ENCODE measurements at places on chromosomes 2 and 18. TPM values are rescaled to one million over a fixed set of nuclear protein-coding genes. Genes with fewer than 3 reads are reported as not detected.

RIOK3 gene
- total RNA-seq, result 69.3 TPM

TMEM182 gene
- total RNA-seq, result 4.1 TPM

DUSP2 gene
- 11.9 TPM for total RNA-seq

RNMT gene
- total RNA-seq, result 34.0 TPM

DNA sequence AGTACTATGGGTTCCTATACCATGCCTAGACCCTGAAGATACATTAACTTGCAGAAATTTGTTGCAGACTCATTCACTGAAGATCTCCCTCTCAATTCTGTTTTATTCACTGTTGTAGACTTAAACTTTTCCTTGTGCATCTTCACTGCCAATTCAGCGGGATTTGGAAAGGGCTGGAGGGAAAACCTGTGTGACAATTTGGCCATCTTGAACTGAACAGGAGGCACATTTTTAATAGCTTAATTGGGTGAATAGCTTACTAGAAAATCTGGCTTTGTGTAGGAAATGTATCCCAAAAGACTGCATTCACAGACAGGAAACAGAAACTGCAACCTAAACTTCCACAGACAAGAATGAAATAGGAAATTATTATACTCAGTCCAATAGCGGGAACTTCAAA, 512.3 kb downstream of the XIRP2 start:
- no peak for DNase-seq
- H3K36me3 ChIP-seq, result no peaks in the 10 kb centered on the region
- H3K27ac ChIP-seq, result no peak overlapping the region
- no peaks in the 10 kb centered on the region for H3K27me3 ChIP-seq

DNA sequence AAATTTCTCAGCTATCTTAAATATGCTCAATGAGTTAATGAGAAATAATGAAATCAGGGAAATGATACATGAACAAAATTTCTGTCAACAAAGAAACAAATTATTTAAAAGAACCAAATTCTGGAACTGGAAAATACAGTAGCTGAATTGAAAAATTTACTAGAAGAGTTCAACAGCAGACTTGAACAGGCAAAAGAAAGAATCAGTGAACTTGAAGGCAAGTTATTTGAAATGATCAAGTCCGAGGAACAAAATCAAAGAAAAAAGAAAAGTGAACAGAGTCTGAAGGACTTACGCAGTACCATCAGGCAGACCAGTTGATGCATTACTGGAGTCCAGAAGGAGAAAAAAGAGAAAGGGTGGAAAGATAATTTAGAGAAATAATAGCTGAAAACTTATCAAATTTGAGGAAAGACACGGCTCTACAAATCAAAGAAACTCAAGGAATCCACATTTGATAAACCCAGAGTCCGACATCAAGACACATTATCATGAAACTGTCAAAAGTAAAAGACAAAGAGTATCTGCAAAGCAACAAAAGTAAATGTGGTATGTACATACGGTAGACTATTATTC, 83.6 kb downstream of the CCDC138 start:
- peaks cover 6% of the 10 kb centered on the region for H3K4me1 ChIP-seq
- no peaks in the 10 kb centered on the region for H3K27me3 ChIP-seq
- peaks cover 54% of the 10 kb centered on the region for H3K36me3 ChIP-seq

DNA sequence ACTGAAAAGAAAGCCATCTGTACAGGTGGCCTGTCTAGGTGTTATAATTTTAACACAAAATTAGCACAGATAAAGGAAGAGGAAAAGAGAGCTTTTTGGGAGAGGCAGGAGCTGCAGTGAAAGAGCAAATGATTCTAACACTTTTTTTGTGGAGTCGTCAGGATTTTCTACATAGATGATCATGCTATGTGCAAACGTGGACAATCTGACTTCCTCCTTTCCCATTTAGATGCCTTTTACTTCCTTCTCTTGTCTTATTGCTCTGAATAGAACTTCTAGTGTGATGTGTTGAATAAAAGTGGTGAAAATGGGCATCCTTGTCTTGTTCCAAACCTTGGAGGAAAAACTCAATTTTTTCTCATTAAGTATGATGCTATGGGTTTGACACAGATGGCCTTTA, 334.5 kb downstream of the NBAS start:
- H3K4me3 ChIP-seq, result no peak overlapping the region
- no peak overlapping the region for H3K27ac ChIP-seq
- H3K4me1 ChIP-seq, result no peaks in the 10 kb centered on the region
- no peaks in the 10 kb centered on the region for H3K27me3 ChIP-seq
- H3K36me3 ChIP-seq, result peaks cover 17% of the 10 kb centered on the region

- H3K36me3 ChIP-seq, result no peaks in the 10 kb centered on the region
- no peak for DNase-seq
- H3K4me1 ChIP-seq, result no peaks in the 10 kb centered on the region
- no peak overlapping the region for H3K4me3 ChIP-seq
- no peak overlapping the region for H3K27ac ChIP-seq
Observed at GRCh38 chr2:237563816-237564215, 2.6 kb upstream of the PRLH start.

DNA sequence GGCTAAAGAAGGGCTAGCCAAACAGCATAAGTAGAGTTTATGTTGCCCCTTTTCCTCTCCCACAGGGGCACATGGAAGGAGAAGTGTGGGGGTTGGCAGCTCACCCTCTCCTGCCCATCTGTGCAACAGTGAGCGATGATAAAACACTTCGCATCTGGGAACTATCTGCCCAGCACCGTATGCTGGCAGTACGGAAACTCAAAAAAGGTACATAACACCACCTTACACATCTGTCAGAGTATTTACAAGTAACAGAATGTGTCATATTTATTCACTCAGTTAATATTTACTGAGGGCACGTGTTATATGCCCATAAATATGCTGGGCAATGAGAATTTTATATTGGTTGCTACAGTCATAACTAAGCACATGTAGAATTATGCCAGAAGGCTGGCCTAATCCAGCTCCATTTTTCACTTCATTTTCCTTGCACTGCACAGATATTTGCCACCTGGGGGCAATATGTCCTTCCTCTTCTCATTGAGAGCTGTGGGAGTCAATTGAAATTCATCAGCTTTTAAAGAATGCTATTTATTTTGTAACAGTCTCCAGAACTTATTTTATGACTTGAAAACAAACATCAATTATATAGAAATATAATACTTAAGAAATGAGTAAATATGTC, 150.6 kb downstream of the RTN4 start:
- H3K27me3 ChIP-seq, result no peaks in the 10 kb centered on the region
- peaks cover 33% of the 10 kb centered on the region for H3K4me1 ChIP-seq
- DNase-seq, result no peak
- H3K4me3 ChIP-seq, result no peak overlapping the region
- peaks cover 3% of the 10 kb centered on the region for H3K36me3 ChIP-seq
- no peak overlapping the region for H3K27ac ChIP-seq

DNA sequence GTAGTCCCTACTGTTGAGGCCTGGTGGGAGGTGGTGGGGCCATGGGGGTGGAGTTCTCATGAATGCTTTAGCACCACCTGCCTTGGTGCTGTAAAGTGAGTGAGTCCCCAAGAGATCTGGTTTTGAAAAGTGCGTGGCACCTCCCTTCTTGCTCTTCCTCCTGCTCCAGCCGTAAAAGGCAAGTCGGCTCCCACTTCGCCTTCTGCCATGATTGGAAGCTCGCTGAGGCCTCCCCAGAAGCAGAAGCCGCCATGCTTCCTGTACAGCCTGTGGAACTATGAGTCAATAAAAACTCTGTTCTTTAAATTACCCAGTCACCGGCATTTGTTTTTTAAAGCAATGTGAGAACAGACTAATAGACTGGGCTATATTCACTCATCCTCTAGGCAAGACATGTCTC, 141.3 kb upstream of the ALKAL2 start:
- H3K27ac ChIP-seq, result peak overlapping the region; percentile 93
- no peak for DNase-seq
- H3K36me3 ChIP-seq, result peaks cover 2% of the 10 kb centered on the region
- peaks cover 25% of the 10 kb centered on the region for H3K4me1 ChIP-seq

DNA sequence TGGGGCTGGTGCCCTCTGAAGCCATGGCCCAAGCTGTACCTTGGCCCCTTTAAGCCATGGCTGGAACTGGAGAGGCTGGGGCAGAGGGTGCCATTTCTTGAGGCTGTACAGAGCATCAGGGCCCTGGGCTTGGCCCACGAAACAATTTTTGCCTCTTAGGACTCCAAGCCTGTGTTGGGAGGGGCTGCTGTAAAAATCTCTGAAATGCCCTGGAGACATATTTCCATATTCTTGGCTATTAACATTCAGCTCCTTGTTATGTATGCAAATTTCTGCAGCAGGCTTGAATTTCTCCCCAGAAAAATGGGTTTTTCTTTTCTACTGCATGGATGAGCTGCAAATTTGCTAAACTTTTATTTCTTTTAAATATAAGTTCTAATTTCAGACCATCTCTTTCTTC, 834.0 kb downstream of the DSC3 start:
- no peak overlapping the region for H3K4me3 ChIP-seq
- no peaks in the 10 kb centered on the region for H3K4me1 ChIP-seq
- H3K27ac ChIP-seq, result no peak overlapping the region
- no peak for DNase-seq
